Stimulated activated CD4-positive, alpha-beta T cell treated with anti-CD3 and anti-CD28 coated beads, Interleukin-12 subunit alpha, Interleukin-12 subunit beta, amount 100 ng/mL, for 4 hours (primary cell): ENCODE measurements at places on chromosomes 3 and 15.
A peak's percentile ranks its signal among the peaks of the same experiment; 100 is the strongest.

DNA sequence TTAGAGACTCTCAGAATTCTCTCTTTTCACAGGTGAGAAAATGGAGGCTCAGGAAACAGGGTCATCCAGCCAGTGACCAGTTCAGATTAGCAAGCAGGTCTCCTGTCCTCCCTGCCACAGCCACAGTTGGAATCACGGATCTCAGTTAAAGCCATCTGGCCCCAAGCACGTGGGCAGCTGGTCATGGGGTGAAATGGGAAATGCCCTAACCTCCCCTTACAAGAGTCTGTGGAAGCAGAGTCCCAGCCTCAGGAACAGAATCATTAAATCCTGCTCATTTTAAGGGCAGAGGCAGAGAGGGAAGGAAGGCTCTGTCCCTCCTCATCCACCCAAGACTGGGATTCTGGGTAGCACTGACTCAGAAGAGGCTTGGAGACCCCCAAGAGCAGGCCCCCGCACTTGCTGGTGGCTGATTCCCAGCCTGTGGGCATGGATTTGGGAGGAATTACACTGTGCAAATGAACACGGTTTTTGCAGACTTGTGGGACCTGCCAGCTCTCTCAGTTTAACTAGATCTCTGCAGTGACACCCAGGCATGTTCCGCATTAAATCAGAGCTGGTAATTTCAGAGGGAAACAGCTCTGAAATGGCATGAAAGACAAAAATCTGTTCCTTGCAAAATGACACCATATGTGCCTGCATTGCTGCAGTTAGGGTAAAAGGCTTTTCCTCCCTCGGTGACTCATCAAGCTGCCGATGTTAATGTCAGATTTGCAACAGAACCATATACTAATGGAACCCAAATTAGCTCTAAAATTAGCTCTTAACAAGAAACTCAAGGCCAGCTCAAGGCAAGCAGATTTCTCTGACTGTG, 89.0 kb downstream of the BDH1 start:
- no peak for DNase-seq

DNA sequence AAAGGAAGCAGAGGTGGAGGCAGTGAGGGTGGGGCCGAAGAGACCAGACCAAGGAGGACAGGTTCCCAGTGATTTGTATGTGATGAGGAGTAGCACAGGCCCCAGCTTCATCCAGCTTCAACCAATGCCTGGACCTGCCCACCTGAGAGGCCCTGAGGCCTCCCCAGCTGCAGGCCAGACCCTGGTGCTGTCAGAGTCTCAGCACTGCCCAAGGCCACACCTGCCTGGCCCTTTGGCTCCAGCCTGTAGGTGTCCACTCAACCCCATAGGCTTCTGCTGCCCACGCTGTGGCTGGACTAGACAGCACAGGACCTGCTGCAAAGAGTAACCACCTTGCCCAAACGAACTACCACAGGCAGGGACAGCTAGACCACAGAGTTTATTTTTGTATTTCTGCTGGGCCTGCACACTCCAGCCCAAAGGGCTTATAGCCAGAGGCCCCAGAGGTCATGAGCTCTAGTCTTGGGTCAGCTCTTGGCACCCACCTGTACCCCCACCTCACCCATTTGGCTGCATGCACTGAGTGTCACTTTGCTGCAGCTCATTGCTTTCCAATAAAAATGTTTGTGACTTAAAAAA, 81.9 kb upstream of the CDV3 start:
- DNase-seq = no peak

- no peak for DNase-seq
Measured at GRCh38 chr3:5016211-5017161, 37.2 kb downstream of the BHLHE40 start.

DNA sequence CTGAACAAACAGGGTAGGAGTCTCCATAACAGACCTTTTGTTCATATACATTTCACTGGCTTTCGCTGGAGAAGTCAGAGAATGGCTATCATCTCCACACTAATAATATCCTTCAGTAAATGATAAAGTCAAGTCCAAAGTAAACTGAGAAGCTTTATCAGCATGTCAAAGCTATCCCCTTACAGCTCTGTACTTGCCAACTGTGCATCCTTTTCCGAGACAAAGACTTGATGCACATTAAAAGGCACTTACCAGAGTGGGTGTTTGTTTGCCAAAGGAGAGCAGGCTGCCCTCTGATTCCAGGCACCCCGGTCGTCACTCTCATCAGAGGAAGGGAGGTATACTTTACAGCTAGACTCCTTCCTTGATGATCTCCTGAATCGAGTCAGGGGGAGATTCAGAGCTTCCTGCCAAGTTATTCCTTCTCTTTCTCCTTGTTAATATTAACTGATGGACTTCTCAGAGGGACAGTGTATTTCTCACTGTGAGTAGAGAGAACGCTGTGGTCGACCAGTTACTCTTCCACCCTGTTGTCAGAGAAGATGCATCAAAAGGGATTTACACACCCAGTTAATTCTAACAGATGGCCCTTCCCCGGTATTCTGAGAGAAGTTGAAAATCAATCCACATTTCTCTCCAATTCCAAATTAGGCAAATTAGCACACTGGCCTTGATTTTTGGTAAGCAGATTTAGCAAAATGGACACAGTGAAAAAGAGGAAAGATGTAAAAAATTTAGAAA, 504.7 kb upstream of the NR2F2 start:
- DNase-seq = no peak

DNA sequence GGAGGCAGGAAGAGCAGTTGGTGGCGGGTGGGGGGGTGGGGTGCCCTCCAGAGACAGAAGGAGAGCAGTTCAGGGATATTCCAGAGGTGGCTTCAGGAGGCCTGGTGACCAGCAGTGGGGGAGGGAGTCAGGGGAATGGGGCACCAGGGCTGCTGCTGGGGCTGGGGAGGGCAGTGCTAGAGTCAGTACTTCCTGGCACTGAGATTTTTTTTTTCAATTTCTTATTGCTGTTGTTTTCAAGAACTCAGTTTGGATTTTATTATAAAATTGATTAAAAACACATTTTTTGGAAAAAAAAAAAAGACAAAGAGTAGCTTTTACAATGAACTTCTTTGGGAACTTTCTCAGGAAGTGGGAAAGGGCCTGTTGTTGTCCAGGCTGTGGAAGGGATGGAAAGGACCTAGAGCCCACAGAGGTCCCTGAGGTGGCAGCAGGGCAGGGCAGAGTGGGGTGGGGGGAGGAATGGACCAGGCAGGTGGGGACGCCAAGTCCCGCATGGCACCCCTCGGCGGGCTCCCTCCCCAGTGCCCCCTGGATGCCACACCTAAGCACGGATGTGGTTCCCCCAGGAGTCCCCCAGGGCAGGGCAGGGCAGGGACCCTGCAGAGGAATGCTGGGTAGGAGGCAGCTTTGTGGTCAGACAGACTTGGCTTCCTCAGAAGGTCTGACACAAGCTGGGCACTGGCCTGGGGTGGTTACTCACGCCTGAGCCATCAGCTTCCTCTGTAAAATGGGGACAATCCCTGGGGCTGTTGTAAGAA, 8.5 kb upstream of the ANPEP start:
- no peak for DNase-seq

GRCh38 chr3:158094235-158095110, 11.7 kb downstream of the SHOX2 start:
- no peak for DNase-seq

GRCh38 chr3:149493315-149494021, 19.0 kb downstream of the TM4SF4 start:
- DNase-seq = no peak

GRCh38 chr3:132159145-132159544, 124.3 kb upstream of the CPNE4 start:
- DNase-seq = no peak

GRCh38 chr15:39575180-39575579, 5.7 kb upstream of the THBS1 start:
- DNase-seq = no peak

DNA sequence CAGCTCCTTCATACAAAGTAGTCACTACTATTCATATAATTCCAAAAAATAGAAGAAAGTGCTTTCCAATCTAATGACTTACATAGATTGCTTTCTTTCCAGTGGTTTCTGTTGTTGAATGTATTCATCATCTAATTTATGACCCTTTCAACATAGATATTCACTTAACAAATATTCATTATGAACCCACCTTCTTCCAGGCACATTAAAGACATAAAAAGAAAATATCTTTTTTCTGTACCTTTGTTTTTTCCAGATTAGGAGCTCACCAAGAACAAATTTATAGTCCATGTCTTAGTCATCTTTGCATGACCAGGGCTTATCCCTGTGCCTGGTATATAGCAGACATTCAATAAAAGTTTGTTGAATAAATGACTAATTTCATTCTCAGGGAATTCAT, 32.4 kb upstream of the PDZRN3 start:
- no peak for DNase-seq

DNA sequence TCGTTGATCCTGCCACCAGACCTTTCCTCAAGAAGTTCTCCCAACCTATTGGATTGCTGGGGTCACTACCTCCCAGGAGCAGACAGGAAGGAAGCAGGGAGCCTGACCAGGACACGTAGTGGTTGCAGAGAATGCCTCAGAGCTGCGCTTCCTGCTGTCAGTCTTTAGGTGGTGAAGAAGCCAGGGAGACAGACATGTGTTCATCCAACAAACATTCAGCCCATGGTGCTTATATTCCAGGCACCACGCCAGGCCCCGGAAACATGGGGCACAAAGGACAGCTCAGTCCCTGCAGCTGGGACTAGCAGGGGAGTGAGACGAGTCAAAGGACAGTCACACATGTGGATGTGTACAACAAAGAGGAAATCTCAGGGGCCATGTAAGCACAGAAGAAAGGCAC, 26.0 kb upstream of the CORO2B start:
- no peak for DNase-seq

GRCh38 chr3:123067689-123068600, 1.1 kb downstream of the PDIA5 start:
- no peak for DNase-seq

GRCh38 chr15:60548101-60548500, 69.2 kb upstream of the ICE2 start:
- peak; percentile 41 for DNase-seq

DNA sequence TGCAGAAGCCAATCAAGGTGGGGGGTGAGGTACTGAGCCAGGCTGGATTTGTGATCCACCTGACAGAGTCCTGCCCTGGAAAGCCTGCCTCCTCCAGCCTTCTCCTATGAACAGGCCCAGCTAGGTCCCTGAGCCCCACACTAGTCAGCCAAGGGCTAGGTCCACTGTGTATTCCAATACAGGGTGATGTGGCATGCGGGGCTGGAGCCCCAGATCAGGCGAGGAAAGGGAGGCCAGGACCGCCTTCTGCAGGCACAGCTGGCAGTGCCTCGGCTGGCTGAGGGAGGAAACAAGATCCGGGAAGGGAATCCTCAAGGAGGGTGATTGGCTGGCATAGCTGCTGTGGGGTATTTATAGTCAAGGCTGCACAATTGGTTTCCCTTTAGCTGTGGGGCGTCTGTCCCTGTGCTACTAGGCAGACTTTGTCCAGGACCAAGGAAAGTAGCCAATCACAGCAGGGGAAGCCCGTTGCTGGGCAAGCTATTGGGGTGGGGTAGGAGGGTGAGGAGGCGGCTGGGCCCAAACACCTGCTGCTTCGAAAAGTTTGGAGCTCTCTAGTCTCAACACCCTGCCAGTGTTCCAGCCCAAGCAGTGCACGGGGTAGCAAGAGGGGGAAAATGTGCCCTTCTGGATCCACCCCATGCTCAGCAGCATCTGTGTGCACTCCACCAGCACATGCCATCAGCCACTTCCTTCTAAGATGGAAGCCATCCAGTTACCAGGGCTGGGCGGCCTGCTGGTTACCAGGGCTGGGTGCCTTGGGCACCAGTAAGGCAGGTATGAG, 5.9 kb downstream of the KY start:
- no peak for DNase-seq

GRCh38 chr15:94282269-94283250, 51.2 kb downstream of the MCTP2 start:
- DNase-seq = no peak

DNA sequence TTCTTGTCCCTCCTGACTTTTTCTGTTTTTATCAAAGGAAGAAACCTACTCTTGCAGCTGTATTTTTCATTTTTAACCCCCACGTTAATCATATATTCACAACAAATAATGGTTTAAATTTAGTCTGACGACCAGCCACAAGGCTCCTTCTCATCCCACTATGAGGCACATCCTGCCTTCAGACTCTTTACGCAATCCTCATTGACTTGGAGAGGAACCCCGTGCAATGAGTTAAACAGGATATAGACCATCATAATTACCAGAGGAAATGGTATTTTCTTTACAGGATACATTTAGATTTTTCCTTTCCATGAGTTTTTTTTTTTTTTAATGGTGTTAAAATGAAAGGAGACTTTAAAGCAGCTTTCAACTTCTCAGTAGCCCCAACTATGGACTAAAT, 68.5 kb downstream of the WWTR1 start:
- DNase-seq = no peak

- DNase-seq = no peak
Measured at GRCh38 chr15:79406210-79406609, 25.9 kb upstream of the MINAR1 start.

GRCh38 chr15:68623301-68623892, 44.6 kb downstream of the CORO2B start:
- DNase-seq = no peak
